ENCODE measurements at places on chromosomes 16 and 17.

DNA sequence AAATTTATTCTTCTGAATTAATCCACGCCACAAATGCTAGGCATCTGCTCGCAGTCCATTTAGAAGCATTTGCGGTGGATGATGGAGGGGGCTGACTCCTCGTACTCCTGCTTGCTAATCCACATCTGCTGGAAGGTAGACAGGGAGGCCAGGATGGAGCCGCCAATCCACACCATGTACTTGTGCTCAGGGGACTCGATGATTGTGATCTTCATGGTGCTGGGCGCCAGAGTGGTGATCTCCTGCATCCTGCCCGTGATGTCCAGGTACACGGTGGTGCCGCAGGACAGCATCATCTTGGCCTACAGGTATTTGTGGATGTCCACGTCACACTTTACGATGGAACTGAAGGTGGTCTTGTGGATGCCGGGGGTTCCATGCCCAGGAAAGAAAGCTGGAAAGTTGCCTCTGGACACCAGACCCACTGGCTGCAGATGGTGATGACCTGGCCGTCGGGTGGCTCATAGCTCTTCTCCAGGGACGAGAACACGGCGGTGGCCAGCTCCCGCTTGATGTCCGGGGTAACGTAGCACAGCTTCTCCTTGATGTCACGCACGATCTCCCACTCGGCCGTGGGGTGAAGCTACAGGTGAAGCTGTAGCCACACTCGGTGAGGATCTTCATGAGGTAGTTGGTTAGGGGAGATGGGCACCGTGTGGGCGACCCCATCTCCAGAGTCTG, 7.5 kb upstream of the HEATR3 start:
- DNase-seq: no peak
- H3K27ac ChIP-seq: no peak overlapping the region
- no peaks in the 10 kb centered on the region for H3K4me1 ChIP-seq
- H3K36me3 ChIP-seq: no peaks in the 10 kb centered on the region

DNA sequence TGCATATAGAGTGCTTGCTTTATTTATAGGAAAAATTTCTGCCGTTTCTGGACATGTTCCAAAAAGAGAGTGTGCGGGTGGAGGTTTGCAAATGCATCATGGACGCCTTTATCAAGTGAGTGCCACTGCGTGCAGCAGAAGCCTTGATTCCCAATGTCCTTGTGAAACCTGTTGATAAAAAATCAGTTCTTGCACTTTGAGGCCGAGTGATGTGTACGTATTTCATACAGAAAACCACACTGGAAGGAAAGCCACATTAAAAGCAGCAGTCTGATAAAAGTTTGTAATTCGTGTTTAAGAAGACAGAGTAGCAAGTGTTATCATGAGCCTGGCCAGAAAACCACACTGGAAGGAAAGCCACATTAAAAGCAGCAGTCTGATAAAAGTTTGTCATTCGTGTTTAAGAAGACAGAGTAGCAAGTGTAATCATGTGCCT, 78.0 kb downstream of the KNOP1 start:
- H3K4me3 ChIP-seq: no peak overlapping the region
- no peak overlapping the region for H3K27ac ChIP-seq
- H3K4me1 ChIP-seq: peaks cover 11% of the 10 kb centered on the region
- H3K27me3 ChIP-seq: no peaks in the 10 kb centered on the region
- DNase-seq: peak; percentile 15

DNA sequence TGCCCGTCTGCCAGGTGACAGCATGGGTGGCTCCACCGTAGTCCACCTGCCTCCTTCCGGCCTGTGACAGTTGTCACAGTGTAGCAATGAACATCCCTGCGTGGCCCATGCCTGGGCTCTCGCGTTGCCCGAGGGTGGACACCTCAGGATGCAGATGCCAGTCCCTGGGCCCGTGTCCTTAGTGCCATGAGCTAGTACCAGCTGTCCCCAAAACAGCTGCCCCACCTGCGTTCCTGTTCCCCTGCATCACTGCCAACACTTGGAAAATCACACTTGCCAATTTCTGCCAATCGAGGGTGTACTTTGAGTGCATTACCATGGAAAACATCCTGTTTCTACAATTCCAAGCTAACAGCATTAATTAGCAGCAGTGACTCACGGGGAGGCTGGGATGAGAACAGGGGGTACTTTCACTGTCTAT, 9.0 kb upstream of the C16orf95 start:
- H3K4me3 ChIP-seq: no peak overlapping the region
- H3K27ac ChIP-seq: no peak overlapping the region
- H3K36me3 ChIP-seq: peaks cover 10% of the 10 kb centered on the region

DNA sequence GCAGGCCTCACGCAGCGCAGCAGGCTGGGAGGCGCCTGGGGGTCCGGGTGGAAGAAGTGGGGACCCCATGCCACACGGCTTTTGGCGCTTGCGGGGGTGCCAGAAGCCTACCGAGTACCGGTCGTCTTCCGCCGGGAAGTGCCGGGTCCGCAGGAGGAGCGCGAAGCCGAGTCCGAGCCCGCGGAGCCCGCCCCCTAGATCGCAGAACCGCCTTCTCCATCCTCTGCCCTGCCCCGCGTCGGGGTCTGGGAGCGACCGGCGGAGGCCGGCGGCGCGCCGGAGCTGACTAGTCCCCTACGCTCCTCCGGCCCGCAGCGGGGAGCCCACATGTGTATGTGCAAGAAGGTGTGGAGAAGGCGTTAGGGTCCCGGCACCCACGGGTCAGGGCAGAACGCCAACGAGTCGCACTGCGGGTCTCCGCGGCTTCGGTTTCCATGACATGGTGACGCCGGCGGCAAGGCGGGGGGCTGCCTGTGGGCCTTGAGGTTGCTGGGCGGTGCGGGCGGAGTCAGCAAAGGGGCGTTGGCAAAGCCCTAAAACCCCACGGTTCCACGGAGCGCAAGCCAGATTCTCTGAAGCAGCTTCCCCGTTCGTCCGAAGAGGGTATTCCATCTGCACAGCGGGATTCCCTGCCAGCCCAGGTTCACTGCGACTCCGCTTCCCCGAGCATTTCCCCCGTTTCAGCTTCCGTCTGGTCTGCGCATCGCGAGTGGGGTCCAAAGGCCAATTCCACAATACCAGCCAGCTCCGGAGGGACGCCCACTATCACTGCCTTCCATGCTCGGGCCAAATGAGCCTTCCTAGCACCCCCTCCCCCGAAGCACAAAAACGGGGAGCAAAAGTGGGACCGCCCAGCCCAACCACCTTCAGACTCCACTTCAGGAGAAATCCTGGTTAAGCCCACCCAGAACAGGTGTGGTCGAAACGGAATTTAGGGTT, 2.3 kb upstream of the LHX1 start:
- peak overlapping the region; percentile 80 for H3K4me3 ChIP-seq
- peaks cover 67% of the 10 kb centered on the region for H3K4me1 ChIP-seq
- DNase-seq: no peak
- H3K27me3 ChIP-seq: peaks cover 100% of the 10 kb centered on the region
- H3K27ac ChIP-seq: no peak overlapping the region
- peaks cover 32% of the 10 kb centered on the region for H3K36me3 ChIP-seq

GRCh38 chr17:73465953-73466230, 154.1 kb upstream of the CDC42EP4 start:
- no peaks in the 10 kb centered on the region for H3K36me3 ChIP-seq
- peaks cover 10% of the 10 kb centered on the region for H3K27me3 ChIP-seq
- H3K27ac ChIP-seq: no peak overlapping the region
- DNase-seq: no peak
- H3K4me1 ChIP-seq: no peaks in the 10 kb centered on the region

DNA sequence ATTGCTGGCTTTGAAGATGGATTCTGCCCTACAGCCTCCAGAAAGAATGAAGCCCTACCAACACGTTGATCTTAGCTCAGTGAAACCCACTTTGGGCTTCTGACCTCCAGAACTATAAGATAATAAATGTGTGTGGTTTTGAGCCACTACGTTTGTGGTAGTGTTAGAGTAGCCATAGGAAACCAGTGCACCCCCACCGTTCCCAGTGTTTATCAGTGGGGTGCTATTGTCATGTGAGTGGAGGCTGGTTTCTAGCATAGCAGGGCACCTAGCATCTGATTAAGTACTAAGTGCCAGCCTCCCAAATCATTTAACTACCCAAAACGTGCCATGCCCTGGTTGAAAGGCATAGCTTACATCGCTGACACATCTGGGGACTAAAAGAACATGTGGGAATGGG, 423.9 kb downstream of the UTP18 start:
- DNase-seq: no peak
- H3K27me3 ChIP-seq: peaks cover 20% of the 10 kb centered on the region
- H3K4me3 ChIP-seq: no peak overlapping the region
- no peaks in the 10 kb centered on the region for H3K36me3 ChIP-seq
- no peak overlapping the region for H3K27ac ChIP-seq

DNA sequence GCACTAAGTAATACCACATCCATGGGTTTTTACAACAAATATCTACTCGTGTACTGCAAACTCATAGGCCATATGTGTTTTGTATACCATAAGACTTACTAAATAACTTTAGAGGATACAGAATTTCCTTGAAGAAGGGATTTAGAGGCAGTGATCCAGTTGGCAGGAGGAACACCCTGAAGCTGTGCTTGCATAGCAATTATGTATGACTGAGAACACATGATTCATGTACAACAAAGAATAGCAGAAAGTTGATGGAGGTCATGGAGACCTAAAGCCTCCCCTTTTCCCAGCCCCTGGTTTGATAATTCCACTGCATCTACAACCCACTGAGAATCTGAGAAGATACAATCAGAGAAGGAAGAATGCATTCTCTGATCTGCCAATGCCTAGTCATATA, 83.8 kb upstream of the PMFBP1 start:
- H3K4me1 ChIP-seq: no peaks in the 10 kb centered on the region
- DNase-seq: no peak
- H3K27ac ChIP-seq: no peak overlapping the region
- no peak overlapping the region for H3K4me3 ChIP-seq

GRCh38 chr17:8892338-8892690, 24.8 kb upstream of the PIK3R6 start:
- H3K4me1 ChIP-seq: peaks cover 43% of the 10 kb centered on the region
- no peaks in the 10 kb centered on the region for H3K27me3 ChIP-seq
- H3K27ac ChIP-seq: peak overlapping the region; percentile 86
- no peak for DNase-seq

DNA sequence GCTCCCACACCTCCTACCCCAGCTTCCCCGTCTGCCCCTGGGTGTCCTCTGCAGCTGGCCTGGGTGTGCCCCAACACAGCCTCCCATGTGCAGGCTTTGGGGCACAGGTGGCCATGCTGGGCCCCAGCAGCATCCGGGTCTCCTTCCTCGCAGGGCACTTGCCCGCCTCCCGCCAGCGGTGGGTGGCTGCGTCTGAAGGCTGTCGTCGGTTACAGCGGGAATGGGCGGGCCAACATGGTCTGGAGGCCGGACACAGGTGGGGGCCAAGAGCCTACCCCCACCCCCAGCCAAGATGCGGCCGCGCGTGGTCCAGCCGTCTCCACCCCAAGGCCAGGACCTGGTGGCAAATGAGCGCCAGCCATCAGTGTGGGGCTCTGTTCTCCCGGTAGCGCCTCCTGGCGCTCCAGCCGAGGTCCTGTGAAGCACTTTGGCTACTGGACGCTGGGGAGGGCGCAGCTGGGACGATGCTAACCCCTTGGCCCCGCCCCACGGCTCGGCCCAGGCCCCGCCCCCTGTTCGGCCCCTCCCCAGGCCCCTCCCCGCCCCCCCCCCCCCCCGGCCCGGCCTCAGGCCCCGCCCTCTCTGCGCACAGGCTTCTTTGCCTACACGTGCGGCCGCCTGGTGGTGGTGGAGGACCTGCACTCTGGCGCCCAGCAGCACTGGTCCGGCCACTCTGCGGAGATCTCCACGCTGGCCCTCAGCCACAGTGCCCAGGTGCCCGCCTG, 7.3 kb upstream of the RHOT2 start:
- H3K27ac ChIP-seq: no peak overlapping the region
- H3K4me1 ChIP-seq: peaks cover 5% of the 10 kb centered on the region
- no peaks in the 10 kb centered on the region for H3K27me3 ChIP-seq
- H3K36me3 ChIP-seq: peaks cover 2% of the 10 kb centered on the region

DNA sequence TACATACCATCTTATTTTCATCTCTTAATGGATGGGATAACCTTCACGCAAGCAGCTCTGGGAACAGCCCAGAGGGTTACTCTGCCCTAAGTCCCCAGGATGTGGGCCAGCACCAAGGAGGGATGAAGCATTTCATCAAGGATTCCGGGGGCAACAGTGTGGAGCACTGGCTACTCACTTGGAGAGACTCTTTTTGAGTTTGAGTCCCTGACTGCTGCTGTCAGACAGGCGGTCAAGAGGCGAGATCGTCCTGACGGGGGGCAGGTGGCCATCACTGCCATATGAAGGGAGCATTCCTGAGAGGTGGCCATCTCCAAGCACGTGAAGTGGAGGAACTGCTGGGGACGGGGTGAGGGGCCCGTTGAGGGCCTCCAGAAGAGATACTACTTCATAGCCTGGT, 18.1 kb upstream of the FOXJ1 start:
- peaks cover 11% of the 10 kb centered on the region for H3K36me3 ChIP-seq
- H3K4me3 ChIP-seq: no peak overlapping the region
- DNase-seq: no peak
- H3K27me3 ChIP-seq: no peaks in the 10 kb centered on the region
- no peak overlapping the region for H3K27ac ChIP-seq

DNA sequence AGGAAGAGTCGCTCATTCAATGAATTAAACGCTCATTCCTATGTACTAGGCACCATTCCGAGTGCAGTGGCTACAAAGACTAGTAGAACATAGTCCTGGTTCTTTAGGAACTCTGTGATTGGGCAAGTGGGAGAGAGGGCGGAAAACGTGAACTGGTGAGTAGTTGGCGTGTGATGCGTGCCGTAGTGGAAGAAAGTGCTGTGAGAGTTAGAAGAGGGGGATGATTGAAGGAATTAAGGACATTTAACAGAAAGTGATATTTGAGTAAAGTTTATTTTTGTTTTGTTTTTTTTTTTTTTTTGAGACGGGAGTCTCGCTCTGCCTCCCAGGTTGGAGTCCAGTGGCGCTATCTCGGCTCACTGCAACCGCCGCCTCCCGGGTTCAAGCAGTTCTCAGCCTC, 7.9 kb upstream of the SLFN14 start:
- peak overlapping the region; percentile 97 for H3K27ac ChIP-seq
- peaks cover 29% of the 10 kb centered on the region for H3K4me1 ChIP-seq

DNA sequence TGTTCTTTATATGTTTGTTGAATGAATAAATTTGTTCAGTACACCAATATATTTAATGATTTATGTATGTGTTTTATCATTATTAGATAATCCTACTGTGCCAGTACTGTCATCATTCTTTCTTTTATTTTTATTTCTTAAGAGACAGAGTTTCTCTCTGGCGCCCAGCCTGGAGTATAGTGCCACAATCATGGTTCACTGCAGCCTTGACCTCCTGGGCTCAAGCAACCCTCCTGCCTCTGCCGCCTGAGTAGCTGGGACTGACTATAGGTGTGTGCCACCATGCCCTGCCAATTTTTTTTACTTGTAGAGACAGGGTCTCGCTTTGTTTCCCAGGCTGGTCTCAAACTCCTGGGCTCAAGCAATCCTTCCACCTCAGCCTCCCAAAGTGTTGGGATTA, 41.8 kb downstream of the PAFAH1B1 start:
- DNase-seq: no peak
- H3K27ac ChIP-seq: no peak overlapping the region
- peaks cover 36% of the 10 kb centered on the region for H3K36me3 ChIP-seq
- no peak overlapping the region for H3K4me3 ChIP-seq
- H3K4me1 ChIP-seq: peaks cover 58% of the 10 kb centered on the region
